Coronary artery (tissue), 2 donors: ENCODE measurements at places on chromosomes 11 and 22.

- no peak for DNase-seq
Observed at GRCh38 chr11:133697603-133698180, 147.6 kb downstream of the SPATA19 start.

DNA sequence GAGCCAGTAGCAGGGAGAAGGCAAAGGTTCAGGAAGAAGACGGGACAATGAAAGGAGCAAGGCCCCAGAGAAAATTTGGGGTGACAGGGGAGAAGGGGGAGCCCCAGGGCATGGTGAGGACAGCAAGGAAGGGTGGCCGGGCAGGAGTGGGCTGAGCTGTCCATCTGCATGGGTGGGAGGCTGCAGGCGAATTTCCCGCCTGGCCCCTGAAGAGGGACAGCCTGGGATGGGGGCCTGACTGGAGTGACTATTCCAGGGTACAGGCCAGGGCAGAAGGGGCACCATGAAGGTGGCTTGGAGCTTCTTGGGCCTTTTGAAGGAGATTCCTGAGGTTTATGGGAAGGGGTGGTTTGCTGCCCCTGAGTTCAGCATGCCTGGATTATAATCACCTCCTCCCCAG is 56.2 kb downstream of the WNT11 start:
- DNase-seq, result no peak

- no peak for DNase-seq
Observed at GRCh38 chr11:37896016-37896415, 1298.0 kb upstream of the RAG2 start.

GRCh38 chr11:128879817-128880216 is 11.3 kb upstream of the KCNJ5 start:
- DNase-seq, result no peak

DNA sequence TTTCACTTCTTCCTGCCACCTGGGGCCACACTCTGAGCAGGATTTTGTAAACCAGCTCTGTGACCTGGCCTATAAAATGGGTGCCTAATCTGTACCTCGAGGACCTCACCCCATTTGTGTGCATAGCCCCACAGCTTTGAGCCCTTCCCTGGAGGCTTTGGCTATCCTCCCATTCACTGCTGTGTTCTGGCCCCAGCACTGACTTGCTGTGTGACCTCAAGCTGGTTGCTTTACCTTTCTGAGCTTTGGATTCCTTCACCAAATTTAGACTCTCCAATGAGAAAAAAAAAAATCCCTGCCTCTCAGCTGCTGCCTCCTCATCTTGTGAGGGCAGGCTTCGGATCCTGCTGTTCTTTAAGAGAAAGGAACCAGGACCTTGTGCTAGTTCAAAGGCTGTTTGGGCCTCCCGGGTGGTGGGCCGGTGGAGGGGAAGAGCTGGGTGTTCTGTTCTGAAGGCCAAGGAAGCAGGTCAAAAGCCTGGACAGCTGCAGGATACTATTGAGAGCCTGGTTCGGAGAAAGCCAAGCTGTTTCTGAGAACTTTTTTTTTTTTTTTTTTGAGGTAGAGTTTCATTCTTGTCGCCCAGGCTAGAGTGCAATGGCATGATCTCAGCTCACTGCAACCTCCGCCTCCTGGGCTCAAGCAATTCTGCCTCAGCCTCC is 1.1 kb upstream of the PYGM start:
- no peak for DNase-seq

GRCh38 chr22:50525858-50526107 is 385 bp upstream of the SCO2 start:
- DNase-seq, result no peak

- DNase-seq, result no peak
Observed at GRCh38 chr11:46736615-46737014, 17.6 kb downstream of the F2 start.

- no peak for DNase-seq
Observed at GRCh38 chr11:2076441-2076840, 62.7 kb downstream of the IGF2 start.

DNA sequence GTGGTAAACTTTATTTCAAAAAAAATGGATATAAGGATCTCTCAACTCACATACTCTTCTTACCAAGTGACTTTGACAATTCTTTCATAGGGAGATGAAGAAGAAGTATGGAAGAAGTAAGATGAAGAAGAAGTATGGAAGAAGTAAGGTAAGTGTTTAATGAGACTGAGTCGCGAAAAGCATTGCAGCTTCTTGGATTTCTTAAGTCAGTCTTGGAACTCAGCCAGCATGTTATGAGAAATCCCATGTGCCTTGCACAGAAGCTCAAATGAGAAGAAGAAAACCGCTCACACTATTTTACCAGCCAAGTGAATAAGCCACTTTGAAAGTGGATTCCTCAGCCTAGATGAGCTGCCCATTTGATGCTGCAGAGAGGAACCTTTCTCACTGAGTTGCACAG is 332.0 kb upstream of the CCDC179 start:
- no peak for DNase-seq

DNA sequence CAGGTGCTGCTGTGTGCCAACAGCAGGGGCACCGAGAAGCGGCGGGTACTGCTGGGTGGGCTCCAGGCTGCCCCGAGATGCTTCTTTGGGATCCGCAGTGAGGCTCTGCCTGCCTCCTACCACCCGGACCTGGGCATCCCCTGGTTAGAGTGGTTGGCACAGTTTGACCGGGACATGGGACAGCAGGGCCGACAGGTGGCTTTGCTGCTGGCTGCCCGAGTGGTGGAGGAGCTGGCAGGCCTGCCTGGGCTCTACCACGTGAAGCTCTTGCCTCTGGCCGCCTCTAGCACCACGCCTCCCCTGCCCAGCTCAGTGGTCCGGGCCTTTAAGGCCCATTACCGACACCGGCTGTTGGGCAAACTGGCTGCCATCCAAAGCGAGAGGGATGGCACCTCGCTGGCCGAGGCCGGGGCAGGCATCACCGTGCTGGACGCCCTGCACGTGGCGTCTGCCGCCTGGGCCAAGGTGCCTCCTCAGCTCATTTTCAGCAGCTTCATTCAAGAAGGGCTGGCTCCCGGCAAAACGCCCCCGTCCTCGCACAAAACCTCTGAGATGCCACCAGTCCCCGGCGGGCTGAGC is 1.9 kb downstream of the TIGD3 start:
- no peak for DNase-seq

GRCh38 chr11:65355776-65356393 is 1.3 kb downstream of the TIGD3 start:
- no peak for DNase-seq

- no peak for DNase-seq
Observed at GRCh38 chr22:44628835-44629234, 73.2 kb upstream of the PRR5 start.

GRCh38 chr11:17388609-17389210 is at the start of gene KCNJ11:
TSS of gene KCNJ11 (minus strand) at chr11:17388659. CDS start at chr11:17388091, 568 bp downstream.
- no peak for DNase-seq

DNA sequence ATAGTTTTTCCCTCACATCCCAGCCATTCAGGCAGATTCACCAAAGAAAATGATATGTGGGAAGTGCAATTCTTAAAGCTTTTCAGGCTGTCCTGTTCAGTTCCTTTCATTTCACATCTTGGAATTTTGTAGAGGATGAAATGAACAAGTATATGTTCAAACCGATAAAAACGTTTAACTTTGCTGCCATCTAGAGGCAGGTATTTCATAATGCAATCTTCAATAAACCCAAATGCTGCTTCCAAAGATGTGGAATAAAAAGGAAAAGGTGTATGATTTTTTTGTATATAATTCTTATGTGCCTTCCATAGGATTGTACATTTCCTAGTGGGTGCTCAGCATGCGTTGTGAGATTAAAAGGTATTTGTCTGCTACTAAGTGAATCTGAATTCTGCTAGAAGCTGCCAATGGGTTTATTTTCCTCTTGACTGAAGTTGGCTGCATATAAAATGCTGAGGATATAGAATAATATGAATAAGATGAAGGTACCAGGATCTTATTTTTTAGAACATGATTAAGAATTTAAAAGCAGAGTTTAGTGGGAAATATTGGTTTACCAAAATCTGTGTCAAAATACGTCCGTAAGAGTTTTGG is 199.3 kb downstream of the PGR start:
- DNase-seq, result no peak

DNA sequence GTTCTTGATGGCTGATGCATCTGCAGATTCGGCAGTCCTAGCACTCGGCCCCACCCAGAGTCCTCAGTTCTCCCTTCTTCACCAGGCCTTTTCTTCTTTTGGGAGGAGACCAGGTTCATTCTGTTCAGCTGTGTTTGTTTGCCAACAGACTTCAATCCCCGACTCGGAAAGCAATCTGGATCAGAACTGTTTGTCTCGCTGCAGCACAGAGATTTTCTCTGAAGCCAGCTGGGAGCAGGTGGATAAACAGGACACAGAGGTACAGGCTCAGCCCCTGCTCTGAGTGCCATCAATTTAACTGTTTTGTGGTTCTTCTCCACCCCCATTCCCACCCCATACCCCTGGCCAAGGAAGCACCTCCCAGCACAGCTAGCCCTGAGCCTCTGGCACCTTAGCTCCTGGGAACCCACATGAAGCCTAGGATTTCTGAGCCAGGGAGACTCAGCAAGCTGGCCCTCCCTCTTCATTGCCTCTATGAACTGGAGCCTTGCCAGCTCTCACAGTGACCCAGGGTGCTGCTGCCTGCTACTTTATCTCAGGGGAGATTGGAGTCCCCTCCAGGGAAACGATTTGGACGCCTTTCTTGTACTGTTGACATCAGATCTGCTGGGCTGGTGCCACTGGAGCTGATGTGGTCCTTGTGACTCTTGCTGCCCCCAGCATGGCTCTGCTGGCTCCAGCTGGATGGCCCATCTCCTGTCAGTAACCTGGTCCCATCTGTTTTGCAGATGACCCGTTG is 58.2 kb upstream of the HORMAD2 start:
- DNase-seq, result no peak

DNA sequence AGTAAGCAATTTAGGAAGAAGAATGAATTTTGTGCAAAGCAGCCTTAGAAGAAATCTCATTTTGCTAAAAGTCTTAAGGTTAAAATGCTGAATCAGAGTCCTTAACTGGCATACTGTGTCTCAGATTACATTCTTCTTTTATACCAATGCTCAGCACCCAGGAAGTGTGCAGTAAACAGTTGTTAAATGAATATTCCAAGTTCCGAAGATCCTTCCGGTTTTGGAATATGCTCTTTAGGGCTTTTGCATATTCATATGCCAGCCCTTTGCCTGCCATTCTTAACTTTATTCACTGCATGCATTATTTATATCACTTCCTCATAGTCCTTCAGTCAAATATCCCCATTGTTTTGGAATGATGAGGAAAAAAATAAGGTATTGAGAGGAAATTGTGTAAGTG is 242.0 kb downstream of the DDX10 start:
- DNase-seq, result no peak

DNA sequence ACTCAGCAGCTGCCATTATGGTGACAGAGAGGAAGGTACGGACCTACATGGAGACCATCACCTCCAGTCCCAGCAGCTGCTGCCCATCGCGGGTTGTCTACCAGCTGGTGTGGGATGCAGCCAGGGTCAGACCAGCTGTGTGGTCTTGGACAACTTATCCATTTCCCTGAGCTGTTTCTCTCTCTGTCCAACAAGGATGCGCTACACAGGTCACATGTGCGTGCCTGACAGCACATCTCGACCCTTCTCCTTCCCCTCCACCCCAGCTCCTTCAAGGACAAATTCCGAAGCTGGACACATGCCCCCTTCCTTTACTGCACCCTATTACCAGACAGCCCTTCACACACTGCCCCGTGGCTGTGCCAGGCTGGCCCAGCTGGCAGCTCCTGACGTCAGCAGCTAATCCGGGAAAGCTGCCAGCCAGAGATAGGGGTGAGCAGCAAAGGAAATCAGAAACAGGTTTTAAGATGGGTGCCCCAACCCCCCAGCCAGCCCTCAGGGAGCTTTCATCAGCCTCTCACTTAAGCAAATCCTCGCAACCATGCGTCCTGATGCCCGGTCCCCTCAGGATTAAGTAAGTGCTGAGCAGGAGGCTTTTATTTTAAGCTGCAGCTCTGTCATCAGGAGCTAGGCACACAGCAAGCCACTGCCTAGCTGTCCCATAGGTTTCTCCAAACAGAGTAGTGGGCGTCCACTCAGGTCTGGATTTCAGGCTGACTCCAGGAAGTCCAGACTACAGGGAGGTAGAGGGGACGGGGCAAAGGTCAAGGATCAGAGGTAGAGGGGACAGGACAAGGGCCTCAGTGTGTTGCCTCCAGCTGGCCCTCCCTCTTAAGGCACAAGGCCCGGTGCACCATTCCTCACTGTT is 20.3 kb downstream of the TEF start:
- DNase-seq, result peak; percentile 88

- no peak for DNase-seq
Observed at GRCh38 chr11:46801694-46802470, 44.2 kb downstream of the CKAP5 start.

DNA sequence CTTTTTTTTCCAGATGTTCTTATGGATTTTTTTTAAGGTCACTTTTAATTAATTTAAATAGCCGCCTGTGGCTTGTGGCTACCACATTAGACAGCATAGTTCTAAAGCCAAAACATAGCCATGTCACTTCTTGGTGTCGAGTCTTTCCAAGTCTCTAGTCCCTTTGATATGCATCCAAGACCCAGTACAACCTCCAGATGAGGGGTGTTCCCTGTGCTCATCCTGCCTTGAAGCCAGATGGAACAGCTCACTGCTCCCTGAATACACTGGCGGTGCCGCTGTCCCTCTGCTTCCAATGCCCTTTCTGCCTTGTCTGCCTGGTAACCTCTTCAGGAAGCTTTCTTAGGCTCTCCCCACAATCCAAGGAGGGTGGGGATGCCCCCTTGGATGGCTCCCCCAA is 338.0 kb downstream of the TENM4 start:
- DNase-seq, result no peak

DNA sequence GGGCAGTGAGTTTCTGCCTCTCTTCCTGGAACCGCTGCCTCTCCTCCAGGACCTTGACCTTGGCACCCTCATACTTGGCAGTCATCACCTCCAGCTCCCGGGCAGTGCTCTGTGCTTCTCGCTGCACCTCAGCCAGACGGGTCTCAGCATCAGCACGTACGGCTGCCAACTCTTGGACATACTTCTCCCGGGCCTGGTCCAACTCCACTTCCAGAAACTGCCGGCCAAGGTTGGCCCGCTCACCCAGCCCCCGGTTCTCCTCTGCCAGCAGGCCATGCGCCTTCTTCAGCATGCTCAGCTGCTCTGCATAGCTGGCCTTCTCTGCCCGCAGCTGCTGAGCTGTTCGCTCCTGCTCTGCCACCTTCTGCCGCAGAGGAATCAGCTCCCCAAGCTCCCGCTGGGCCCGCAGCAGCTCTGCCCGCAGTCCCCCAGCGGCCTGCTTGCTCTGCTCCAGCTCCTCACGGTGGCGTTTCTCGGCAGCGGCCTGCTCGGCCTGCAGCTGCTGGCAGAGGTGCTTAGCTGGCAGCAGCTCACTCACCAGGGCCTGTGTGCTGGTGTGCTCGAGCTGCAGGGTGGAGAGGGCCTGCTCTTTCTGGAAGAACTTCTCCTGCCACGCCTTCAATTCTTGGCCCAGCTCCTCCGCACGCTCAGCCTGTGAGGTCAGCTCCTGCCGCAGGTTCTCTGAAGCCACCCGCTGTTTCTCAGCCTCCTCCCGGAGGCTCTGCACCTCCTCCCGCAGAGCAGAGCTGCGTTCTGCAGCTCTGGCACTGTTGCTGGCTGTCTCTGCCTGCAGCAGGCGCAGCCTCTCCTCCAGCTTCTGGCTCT is 14.4 kb downstream of the IL18BP start:
- DNase-seq, result peak; percentile 81

- DNase-seq, result no peak
Observed at GRCh38 chr11:64245401-64245796, 1.3 kb downstream of the PPP1R14B start.
